CD4-positive, alpha-beta T cell treated with Interleukin-6 at 100 ng/mL for 8 hours (primary cell): ENCODE measurements at places on chromosomes 13 and 19.

- no peak for DNase-seq
Measured at GRCh38 chr19:46481223-46481848, 10.0 kb upstream of the PNMA8A start.

DNA sequence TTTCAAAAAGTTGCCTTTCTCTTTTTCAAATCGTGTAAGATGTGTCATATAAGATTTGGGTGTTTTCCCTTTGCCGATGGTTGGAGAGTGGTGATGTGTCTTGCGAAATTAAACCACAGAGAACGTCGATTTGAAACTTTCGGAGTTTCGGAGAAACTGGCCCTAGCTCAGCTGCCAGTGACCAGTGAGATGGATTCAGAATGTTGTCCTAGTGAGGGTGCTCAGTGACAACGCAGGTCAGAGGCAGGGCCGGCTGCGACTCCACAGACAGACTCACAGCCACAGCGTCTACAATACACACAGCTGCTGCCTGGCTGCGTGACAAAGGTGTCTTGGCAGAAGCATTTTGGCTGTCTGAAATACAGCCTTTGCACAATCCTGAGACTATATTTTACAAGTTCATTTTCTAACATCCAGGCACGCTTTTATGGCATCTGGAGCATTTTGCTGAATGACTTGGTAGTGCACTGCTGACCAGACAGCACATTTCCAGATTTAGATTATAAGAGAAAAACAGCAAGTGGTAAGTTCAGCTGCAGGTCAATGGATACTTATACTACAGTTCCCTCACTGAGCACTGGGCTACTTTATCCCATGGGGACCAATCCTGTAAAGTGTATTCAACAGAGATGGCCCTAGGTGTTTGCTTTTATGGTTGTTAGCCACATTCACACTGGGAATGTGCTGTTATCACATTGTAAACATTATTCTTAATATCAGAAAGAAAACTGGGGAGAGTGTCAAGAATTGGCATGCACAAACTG is 207.5 kb downstream of the KCNRG start:
- peak; percentile 17 for DNase-seq

- no peak for DNase-seq
Measured at GRCh38 chr19:28504727-28505126, 708.2 kb downstream of the UQCRFS1 start.

DNA sequence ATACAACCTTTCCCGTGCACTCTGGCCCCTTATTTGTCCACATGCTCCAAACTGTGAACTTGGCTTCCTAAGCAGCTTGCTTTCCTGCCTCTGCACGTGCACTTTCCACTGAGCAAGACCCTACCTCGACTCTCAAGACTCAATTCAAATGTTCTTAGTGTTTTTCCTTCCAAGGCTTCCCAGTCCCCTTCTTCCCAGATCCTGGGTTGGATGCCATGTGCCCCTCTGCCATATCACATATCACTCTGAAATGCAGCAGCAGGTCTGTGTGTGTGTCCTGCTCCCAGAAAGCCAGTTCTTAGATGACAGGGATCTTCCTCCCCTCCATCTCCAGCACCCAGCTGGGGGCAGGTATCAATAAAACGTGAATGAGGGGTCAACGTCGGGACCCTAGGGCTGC is 3.0 kb downstream of the ZNF557 start:
- DNase-seq = no peak

- DNase-seq = no peak
Measured at GRCh38 chr19:55686311-55687050, 11.5 kb downstream of the EPN1 start.

DNA sequence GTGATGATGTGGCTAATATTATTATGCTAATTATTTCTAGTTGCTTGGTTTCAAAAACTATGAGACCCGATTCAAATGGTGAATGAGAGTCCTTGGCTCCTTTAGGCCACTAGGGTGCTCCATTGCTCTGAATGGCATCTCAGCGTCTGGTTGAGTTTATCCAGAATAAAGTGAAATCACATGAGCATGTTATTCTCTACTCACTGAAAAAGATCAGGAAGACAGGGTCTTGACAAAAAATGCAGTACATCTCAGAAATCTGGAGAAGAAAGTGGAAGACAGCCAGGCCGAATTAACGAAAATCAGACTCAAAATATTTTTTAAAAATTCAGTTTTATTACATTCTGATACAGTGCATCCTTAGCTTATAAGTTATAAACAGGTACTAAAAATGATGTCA is 516.2 kb downstream of the MYO16 start:
- no peak for DNase-seq

DNA sequence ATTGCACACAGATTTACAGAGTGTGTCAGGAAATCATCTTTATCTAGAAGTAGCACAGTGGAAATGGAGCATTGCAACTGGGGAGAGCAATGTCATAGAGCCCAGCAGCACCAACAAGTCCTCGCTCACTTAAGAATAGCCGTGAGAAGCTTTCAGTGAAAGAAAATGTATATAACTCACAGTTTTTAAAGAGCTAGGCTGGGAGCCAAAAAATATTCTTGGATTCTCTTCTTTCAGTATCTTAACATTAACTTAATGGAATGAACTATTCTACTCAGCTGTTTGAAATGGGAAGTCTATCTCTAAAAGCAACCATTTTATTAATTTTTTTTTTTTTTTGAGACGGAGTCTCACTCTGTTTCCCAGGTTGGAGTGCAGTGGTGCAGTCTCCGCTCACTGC is 329.6 kb downstream of the COG6 start:
- DNase-seq = no peak

DNA sequence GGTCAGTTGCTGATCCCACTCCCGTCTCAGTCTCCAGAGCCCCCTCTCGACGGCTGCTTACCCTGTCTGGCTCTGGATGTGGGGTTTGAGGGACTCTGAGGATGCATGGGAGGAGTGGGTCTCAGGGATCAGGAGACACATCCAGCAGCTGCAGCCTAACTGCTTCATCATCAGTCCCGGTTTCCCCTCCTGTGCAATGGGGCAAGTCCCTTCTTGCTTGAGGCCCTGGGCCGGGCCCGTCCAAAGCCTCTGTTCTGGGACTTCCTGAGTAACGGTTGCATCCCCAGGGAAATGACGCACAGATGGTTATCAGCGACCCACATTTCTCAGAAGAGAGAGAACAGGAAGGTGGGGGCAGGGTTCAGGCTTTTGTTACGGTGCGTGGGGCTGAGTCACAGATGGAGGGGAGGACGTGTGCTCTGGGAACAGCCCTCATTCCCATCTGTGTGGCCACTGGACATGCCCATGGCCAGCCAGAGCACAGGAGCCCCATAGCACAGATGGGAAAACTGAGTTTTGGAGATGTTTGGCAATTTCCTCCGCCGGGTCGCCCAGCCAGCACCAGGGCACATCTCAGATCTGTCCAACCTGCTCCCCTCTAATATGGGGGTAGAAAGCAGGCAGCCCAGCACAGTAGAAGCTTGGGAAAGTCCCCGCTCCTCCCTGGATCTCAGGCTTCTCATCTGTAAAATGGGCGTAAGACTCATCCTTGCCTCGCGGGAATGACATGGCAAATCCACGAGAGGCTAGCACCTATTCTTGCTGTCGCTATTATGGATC is 19.3 kb downstream of the GNA15 start:
- DNase-seq = peak; percentile 83

GRCh38 chr19:52700673-52701072 is 34.2 kb downstream of the ZNF611 start:
- DNase-seq = no peak

DNA sequence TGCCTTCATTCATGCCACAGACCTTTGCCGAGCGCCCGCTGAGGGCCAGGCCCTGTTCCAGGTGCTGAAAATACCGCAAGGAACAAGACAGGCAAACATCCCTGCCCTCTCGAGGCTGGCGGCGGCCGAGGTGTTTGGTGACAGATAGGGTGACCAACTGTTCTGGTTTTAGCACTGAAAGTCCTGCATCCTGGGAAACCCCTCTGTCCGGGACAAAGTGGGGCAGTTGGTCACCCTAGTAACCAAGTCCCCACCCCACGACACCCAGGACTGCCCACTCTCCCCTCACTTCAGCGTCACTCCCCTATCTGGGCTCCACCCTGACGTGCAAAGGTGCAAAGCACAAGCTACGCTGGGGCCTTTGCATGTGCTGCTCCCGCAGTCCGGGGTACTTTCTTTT is 17.3 kb downstream of the ZBTB7A start:
- no peak for DNase-seq

DNA sequence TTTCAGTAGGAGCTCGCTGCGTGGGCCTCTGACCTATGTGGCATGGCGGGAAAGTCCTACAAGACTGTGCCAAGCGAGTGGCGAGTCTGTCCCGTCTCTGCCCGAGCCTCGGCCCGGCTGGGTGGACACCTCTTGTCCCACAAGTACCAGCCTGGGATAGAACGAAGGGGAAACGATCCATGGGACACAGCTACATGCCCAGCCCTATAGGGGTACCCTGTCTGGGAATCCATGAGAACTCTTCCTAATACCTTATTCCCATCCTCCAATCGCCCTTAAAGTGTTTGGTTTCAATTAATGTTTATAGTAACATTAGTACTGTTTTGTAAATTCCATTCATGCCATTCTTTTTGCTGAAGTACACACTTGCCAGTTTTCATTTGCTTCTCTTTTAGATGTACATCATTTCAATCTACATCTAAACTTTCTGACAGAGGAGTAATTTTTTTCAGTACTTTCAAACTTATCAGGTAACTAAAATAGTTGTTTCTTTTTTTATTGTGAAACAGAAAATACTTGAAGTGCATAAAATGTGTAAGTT is 667 bp upstream of the ZNF790 start:
- DNase-seq = no peak

DNA sequence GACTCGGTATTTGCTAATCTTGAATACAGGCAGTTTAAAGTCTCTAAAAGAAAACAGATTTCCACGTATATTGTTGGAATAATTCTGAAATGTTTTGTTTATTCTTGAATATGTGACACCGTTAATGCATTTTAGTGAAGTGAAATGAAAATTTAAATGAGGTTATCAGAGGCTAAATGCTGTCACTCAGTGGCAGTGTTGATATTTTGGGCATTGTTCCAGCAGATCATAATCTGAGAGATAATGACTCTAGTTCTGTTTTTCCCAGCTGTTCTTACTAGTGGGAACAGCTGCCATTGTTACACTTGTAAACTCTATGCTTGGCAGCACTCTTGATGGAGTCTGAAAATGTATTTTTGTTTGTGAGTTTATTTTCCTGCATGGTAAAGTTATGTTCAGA is 365.6 kb upstream of the SLC10A2 start:
- DNase-seq = no peak

GRCh38 chr13:40181203-40181845 is 485.1 kb downstream of the FOXO1 start:
- DNase-seq = no peak

DNA sequence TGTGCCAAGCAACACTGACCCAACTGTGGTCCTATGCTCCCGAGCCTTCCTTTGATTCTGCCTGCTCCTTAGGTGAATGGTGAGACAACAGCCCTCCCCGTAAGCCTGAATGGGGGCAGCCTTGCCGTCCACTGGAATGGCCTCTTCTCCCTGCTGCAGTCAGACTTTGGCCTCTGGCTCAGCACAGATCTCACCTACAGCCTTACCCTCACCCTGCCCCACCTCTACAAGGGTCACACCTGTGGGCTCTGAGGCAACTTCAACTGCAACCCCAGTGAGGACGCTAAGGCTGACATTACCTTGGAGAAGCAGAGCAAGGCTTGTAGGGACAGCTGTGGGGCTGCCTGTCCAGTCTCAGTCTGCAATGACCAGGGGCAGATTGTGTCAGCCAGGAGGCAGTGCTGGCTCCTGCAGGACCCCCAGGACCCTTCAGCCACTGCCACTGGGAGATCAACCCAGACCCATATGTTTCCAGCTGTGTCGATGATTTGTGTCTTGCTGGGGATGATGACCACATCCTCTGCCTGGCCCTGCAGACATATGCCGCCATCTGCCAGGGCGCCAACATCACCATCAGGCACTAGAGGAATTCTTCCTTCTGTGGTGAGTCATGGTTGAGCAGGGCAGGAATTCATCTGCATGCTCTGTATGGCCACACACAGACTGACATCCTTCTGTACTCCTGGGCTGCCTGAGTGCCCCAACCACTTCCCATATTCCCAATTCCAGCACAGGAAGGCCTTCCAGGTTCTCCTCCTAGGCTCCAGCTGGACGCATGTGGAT is 27.3 kb upstream of the FXYD3 start:
- no peak for DNase-seq

DNA sequence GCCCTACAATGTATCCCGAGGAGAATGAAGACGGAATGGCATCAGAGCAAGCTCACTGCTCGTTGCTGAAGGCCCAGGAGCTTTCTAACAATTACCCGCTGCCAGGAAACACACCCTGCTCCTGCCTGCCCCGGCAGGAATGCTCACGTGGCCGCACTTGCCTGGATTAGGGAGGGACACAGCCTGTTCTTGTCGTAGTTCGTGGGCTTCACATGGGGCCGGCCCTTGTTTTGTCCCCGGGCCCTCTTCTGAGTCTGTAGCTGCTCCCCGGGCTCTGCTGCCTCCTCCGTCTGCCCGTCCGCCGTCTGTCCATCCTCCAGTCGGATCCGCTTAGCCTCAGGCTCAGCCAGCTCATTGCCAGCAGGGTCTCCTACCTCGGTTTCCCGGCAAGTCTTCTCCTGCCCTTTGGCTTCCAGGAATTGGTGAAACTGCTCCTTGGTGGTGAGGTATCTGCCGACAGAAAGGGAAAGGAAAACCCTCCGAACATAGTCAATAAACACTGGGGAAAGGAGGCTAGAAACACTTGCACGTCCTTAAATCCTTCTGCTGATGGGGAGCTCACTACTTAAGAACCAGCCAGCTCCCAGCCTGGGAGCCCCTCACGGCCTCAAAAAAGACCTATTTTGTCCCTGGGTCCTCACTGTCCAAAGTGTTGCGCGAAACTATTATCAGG is 941 bp downstream of the DUS3L start:
- DNase-seq = no peak

- no peak for DNase-seq
Measured at GRCh38 chr19:31957711-31958110, 387.7 kb upstream of the ZNF507 start.

DNA sequence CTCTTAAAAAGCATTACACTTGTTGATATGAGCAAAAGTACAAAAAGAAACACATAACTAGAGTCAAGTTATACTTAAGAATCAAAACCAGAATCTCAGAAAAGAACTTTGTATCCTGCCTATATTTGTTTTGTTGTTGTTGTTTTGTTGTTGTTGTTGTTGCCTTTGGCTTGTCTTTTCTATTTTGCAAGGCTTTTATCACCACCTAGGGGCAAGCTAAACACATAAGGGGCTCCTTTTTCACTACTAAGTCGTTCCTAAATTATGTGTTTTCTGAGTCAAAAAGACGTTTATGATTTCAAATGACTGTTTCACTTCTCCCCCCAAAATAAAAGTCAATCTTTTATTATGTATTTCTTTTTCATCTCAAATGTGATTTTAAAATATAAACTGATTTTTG is 250.2 kb downstream of the RBM26 start:
- DNase-seq = no peak

- no peak for DNase-seq
Measured at GRCh38 chr13:45419945-45420344, 1.8 kb upstream of the SLC25A30 start.

- DNase-seq = no peak
Measured at GRCh38 chr13:31093145-31093885, 68.4 kb downstream of the HSPH1 start.

- DNase-seq = no peak
Measured at GRCh38 chr13:19726611-19727010, 56.1 kb downstream of the PSPC1 start.

- peak; percentile 59 for DNase-seq
Measured at GRCh38 chr19:13104360-13104847, 1.7 kb upstream of the LYL1 start.
